ENCODE measurements at places on chromosomes 6 and 20.

GRCh38 chr20:16476032-16476431 is 97.2 kb downstream of the KIF16B start:
- no peak for DNase-seq

GRCh38 chr6:454148-454991 is 62.8 kb downstream of the IRF4 start:
- no peak for DNase-seq

GRCh38 chr20:3101737-3102574 is 17.4 kb upstream of the AVP start:
- DNase-seq: no peak

DNA sequence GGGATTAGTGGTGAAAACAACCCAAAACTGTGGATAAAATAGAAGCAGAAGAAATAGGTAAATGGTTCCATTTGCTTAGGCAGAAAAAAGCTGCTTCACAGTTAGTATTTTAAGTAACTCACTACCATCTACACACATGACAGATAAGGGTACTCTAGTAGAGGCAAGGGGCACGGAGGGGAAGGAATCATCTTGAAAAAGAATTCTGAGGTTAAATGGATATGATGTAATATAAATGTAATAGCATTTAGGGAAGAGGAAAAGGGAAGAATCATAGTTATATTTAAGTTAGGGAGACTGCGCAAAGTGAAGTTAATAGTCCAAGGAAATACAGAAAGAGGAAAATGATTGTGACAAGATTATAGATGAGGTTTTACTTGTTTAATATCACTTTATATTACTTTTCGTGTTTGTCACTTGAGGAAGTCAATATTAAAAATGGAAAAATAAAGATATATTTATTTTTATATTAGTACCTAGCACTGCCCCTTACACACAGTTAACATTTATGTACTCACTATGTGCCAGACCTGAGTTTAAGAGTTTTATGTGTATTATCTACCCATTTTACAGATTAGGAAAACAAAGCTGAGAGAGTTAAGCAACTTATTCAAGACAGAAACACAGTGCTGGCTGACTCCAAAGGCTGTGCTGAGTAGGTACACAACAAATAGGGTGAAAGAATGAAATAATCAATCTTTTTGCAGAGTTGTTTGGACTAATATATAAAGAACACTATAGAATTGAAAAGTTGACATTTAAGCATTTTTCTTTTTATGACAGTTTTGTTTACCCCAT is 128.1 kb downstream of the REV3L start:
- DNase-seq: no peak

GRCh38 chr20:58452667-58453255 is 62.4 kb downstream of the APCDD1L start:
- no peak for DNase-seq

DNA sequence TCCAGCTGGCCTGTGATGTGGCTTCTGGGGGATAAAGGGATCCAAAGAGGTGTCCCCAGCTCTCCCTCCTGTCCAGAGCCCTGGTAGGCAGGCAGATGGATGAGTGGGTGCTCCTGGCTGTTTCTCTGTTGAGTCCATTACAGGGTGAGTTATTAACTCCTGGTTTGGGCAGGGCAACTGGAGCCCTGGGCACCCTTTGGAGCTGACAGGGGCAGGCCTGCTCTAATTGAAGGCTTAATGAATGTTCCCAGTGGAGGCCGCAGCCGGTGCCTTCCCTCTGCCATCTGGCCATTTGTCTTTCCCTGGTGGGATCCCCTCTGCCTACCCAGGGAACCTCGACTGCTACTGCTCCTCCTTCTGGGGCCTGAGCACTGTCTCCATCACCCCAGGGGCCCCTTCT is 44.7 kb upstream of the MLN start:
- no peak for DNase-seq

DNA sequence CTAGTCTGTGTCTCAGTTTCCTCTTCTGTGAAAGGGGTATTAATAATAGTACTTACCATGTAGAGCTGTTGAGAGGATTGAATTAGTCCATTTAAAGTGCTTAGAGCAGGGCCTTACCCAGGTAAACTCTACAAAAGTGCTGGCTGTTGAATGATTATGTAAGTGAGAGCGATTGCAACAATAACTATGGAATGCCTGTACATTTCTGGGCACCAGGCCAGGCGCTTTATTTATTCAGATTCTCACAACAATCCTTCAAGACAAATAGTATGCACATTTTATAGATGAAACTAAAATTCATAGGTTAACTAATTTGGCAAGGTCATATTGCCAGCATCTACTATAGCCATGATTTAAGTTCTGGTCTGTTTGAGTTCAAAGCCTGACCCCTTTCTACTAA is 78.3 kb upstream of the MMS22L start:
- DNase-seq: no peak

DNA sequence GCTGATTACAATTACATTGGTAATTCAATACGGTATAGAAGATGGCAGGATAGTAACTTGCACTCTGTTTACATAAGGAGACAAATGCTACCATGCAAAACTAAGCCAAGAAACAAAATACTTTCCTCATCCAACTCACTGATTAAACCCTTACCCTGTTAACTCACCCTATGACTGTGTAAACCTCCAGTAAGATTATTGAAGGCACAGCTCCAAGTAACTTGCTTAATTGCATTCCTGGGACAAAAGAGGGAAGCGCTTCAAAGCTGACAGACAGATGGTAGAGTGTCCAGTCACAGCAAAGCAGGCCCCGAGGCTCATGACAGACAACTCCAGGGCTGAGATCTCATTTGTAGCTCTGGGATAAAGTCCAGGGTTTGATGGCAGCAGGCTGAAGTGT is 6.9 kb upstream of the KIF16B start:
- no peak for DNase-seq

DNA sequence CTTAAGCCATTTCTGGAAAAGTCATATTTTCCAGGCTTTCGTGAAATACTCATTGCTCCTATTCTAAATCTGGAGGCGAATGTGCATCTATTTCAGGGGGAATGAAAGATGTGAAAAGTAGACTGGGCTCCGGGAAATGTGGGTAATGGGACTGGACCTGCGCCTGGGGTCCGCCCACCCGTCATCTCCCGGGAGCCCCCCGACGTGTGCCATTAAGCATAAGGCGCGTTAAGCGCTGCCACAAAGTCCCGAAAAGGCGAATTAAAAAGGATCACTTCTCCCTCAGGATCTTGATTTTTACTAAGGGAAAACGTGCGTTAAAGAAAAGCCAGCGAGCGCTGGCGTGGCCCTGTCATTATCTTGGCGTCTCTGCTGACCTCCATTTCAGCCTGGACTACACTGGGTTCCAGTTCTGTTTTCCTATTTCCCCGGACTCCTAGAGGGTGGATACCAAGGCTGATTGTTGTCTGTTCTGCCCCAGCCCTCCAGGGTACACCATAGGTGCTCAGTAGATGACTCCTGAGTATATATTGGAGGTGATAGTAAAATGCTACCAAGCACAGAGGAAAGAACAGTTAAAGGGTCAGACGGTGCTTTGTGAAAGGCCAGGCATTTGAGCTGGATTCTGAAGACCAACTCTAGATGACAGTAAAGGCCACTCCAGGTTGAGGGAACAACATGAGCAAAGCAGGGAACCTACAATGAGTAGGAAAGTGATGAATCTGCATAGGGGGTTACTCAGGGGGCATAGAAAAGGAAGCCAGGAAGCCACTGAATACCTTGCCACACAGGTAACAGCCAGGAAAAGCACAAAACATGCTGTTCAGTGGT is 89.2 kb upstream of the ARID1B start:
- DNase-seq: peak; percentile 3

GRCh38 chr6:39170860-39171259 is 55.9 kb upstream of the SAYSD1 start:
- DNase-seq: no peak

- no peak for DNase-seq
These were observed 65.5 kb upstream of the BHLHE23 start for GRCh38 chr20:63072231-63072791.

DNA sequence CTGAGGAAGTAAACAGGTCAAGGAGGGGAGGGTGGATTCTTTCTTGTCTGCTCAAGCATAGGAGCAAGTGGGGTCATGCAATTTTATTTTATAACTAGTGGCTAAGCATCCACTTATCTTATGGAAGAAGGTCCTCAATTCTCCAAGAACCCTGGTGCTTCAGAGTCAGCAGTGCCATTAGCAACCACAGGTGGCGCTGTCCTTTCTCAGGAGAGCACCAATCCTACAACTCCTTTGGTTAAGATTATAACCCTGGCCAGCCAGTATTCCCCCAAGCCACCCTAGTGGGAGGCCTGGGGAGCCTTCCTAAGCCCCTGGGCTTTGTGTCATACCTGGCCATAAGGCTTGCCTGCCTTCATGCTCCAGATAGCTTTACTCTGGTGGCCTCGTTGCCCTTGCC is 60.7 kb downstream of the PCSK2 start:
- DNase-seq: no peak

GRCh38 chr6:116561377-116562018 is 7.9 kb downstream of the CALHM4 start:
- peak; percentile 48 for DNase-seq

- no peak for DNase-seq
These were observed 65.9 kb upstream of the CLDN20 start for GRCh38 chr6:155197932-155198331.

DNA sequence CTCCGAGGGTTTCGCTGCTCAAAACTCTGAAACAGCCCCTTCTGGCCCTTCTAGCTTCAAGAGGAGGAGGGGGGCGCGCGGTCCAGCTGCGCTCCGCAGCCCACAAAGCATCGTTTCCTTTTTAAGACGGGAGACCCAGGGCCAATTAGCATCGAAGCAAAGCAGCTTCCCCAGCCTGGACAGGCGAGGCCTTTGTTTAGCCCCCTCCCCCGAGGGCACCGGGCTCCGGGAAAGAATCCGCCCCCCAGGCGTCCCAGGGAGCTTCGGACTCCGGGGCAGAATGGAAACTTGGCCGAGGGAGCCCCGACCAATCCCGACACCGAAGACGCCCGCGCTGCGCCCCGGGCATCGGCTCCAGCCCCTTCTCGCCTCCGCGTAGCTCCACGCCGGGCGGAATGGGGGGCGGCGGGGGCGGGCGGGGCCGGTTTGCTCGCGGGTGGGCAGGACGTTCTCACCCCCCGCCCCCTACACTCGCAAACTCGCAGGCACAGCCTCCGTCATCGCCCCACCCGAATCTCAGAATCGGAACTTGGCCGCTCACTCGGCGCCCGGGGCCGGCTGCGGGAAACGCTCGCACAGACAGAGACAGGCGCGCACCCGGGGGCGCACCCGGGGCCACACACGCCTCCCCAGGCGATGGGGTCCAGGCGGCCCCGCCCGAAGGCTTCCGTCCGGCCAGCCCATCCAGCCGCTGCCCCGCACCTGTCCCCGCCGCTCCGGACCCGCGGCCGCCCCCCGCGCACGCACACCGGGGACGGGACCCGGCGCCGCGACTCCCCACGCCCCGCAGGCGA is 628 bp downstream of the NKAIN4 start:
- no peak for DNase-seq

GRCh38 chr6:8829796-8830195 is 394.5 kb upstream of the SLC35B3 start:
- no peak for DNase-seq

GRCh38 chr6:72788188-72788587 is 166.3 kb downstream of the KCNQ5 start:
- no peak for DNase-seq

- no peak for DNase-seq
These were observed 55.9 kb upstream of the PSMF1 start for GRCh38 chr20:1062334-1063010.

- no peak for DNase-seq
These were observed 43.5 kb downstream of the FAM184A start for GRCh38 chr6:119034827-119035458.

DNA sequence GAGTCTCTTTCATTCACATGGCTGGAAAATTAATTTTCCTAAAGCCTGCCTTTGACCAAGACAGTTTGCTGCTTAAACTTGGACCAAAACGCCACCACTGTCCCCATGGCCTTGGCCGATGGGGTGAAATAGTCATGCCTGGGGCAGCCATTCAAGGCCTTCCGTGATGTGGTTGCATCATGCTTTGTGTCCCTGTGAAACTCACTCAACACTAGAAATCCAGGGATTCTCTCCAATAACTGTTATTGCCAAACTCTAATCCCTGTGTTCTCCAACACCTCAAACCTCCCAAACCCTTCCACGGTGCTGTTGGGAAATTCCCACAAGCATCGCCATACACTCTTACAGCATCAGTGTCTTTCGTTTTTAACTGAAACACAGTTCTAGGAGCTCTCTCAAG is 1.4 kb upstream of the TXNDC5 start:
- no peak for DNase-seq

GRCh38 chr20:56223352-56223751 is 25.2 kb upstream of the MC3R start:
- no peak for DNase-seq

DNA sequence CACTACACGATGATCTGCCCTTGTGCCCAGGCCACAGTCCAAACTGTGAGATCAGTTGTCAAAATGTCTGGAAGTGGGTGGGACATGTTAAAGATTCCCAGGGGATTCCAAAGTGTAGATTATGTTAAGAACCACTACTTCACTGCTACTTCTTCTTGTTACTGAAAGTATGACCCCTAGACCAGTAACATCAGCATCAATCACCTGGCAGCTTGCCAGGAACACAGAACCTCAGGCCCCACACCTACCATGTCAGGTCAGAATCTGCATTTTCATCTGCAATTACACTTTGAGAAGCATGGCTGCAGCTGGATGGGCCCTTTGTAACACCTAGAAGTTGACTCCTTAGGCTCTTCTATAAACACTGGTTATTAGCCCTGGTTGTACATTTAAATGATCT is 36.1 kb downstream of the RFPL4B start:
- no peak for DNase-seq

GRCh38 chr6:155313602-155314091 is 637 bp downstream of the TFB1M start:
- no peak for DNase-seq

GRCh38 chr20:4674672-4675071 is 47.0 kb upstream of the PRND start:
- no peak for DNase-seq

DNA sequence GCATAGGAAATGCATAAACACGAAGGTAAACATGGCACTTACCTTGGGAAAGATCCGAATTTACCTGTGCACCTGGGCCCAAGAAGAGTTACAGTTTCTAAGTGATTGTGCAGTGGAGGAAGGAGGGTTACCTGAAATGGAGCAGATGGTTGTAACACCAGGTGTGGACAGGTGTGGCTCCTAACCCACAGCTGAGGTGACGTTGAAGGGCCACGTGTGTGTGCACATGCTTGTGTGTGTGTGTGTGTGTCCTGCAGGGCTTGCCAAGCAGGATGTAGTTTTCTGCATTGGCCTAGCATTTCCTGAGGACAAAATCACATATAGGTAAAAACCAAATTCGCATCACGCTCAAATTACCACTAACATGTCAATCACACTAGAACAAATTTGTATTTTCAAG is 240.8 kb downstream of the ANKRD60 start:
- no peak for DNase-seq

DNA sequence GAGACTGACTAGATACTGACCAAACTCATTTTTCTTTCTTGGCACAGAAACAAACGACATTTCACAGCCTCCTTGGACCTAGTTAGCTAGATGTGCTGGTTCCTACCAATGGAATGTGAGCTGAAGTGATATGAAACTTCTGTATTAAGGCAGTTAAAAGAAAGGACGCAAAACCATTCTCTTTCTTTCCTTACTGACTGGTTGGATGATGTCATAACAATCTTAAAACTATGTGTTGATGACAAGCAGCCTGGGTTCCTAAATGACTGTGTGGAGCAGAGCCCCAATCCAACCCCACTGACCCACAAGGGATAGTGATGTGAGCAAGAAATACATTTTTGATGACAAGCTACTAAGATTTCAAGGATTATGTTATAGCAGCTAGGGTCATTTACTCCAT is 35.6 kb downstream of the CEP162 start:
- DNase-seq: no peak
